ENCODE measurements at places on chromosomes 2 and 18. TPM values are rescaled to one million over a fixed set of nuclear protein-coding genes. Genes with fewer than 3 reads are reported as not detected.

DNA sequence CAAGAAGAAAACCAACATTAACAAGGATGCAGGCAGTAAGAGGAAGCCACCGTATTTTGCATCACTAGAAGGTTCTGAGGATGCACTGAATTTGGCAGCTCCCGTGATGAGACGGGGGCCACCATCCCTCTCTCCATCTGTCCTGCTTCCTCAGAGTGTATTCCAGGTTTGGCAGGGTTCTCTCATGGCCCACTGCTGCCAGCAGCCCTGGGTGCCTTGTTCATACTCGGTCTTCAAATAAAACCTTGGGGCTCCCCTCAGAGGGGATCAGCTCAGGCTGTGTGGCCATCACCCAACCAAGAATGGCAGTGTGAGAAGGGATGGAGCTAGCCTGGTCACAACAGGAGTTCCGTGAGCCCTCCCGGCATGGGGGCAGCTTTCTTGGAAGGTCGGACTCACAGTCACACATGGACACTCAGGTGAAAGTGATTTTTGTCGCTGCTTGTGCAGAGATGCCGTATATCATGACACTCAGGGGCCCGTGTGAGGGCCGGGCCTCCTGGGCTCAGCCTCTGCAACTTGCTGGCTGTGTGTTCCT lies 12.8 kb upstream of the MBP start:
- DNase-seq: no peak

The HK2 gene
- 9.9 TPM for total RNA-seq

The TFPI gene
- total RNA-seq: 99.0 TPM

- DNase-seq: no peak
Observed at GRCh38 chr2:1731963-1732768, 12.1 kb downstream of the PXDN start.

GRCh38 chr2:231159306-231159705 lies 34.5 kb upstream of the HTR2B start:
- no peak for DNase-seq

DNA sequence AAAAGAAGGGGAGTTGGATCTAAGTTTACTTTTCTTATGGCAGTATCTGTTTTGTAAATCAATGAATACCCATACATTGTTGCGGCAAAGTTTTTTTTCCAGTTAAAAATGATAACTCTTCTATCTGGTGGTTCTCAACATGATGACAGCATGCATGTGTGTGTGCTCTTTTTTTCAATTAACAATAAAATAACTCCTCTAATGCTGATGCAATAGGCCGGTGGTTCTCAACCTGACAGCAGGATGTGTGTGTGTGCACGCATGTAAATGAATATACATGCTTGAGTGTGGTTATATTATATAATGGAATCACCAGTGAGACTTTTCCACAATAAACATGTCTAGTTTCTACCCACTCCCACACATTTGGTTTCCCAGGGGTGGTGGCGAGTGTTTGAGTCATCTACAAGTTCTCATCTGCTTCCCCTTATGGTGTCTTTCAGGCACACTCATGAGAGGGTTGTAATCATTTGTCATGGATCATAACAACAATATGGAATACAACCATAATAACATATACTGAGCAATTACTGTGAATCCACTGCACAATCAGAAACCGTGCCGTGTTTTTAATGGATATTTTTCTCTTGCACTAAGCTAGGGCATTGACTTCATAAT lies 31.2 kb downstream of the PARD3B start:
- DNase-seq: no peak

The PLEKHH2 gene
- total RNA-seq: 19.8 TPM

The GKN2 gene
- not detected for total RNA-seq

DNA sequence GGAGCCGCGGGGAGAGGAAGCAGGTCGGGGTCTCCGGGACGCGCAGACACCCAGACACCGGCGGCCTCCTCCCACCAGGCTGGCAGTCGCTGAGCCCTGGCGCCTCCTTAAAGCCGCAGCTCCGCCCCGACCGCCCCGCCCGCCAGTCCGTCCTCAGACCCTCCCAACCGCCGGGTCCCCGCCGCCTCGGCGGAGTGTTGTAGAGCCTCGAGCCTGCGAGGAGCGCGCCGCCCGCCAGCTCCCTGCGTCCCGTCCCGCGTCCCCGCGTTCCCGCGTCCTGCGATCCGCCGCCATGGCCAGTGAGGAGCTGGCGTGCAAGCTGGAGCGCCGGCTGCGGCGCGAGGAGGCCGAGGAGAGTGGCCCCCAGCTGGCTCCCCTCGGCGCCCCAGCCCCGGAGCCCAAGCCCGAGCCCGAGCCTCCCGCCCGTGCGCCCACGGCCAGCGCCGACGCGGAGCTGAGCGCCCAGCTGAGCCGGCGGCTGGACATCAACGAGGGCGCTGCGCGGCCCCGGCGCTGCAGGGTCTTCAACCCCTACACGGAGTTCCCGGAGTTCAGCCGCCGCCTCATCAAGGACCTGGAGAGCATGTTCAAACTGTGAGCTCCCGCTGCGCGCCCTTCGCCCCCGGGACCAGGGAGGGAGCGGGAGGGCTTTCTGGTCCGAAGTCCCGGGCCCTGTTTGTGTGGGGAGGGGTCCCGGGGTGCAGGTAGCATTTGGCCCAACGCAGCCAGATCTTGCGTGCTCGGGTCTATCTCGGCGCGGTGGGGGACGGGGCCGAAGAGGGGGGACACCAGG lies at the start of gene EFHD1:
EFHD1 (plus strand) TSS at position 192 of the 793 bp plus-strand sequence; CDS start at position 293, 101 bp downstream.
- peak; percentile 63 for DNase-seq

DNA sequence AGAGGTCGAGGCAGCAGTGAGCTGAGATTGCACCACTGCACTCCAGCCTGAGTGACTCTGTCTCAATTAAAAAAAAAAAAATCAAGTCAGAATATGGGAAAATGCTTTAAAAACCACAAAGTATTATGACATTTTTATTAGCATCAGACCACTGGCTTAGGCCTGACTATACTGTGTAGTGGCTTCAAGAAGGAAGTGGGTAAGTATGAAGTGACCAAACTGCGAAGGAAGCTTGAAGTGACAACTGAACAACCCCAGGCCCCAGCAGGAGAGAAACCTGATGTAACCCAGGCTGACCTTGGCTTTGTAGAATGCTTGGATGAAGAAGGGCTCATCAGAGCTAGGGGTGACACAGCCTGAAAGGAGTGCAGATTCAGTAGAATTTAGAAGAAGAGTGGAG lies 21.4 kb upstream of the HAAO start:
- DNase-seq: no peak

The FOXD4L1 gene
- 0.17 TPM for total RNA-seq

- DNase-seq: no peak
Observed at GRCh38 chr18:63342206-63342605, 22.6 kb upstream of the BCL2 start.

The SLC40A1 gene
- total RNA-seq: 47.7 TPM

DNA sequence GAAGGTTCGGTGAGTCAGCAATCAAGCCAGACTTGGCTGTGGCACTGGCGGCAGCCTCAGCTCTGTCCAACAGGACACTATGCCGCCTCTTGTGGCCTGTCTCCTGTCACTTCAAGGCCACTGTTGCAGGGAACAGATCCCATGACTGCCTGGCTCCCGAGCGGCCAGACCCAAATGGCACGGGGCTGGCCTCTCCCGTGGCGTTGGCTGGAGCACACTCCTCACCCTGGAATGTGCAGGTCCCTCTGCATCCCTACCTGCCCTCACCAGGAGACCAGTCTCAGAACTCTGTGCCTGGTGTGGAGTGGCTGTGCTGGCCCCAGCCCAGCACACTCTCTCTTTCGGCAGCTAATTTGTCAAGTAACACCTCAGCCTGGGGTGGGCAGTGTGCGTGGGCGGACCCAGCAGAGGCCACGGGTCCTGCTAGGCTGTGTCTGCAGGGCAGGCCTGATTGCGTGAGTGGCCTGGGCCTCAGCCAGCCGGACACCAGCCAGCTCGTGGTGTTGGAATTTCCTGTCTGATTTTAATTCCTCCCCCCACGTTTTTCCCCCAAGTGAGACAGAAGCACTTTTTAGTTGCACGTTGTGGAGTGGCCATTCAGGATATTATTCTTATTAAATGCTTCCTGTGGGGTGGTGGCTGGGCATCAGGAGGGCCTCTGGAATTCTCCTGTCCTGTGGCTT lies 179.3 kb downstream of the GLI2 start:
- DNase-seq: peak; percentile 50

- DNase-seq: no peak
Observed at GRCh38 chr18:11850821-11851145, 430 bp upstream of the CHMP1B start.

DNA sequence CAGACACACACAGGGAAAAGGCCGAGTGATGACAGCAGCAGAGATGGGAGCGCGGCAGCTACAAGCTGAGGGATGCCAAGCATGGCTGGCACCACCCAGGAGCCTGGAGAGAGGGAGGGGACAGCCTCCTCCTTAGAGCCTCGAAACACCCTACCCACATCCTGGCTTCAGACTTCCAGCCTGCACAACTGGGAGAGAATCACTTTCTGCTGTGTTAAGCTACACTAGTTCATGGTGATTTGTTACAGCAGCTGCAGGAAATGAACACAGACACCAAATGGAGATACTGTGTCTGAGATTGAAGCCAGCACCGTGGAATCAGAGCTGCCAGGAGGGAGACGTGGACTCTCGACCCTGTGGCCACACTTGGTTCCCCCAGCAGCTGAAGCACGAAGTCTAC lies 27.5 kb upstream of the FOSL2 start:
- peak; percentile 57 for DNase-seq

All from spinal cord (tissue), 10 donors.